ENCODE measurements at places on chromosomes 7 and 10. TPM values are rescaled to one million over a fixed set of nuclear protein-coding genes. Genes with fewer than 3 reads are reported as not detected.

TIAL1 gene
- 134 TPM for total RNA-seq

AGAP9 gene
- 2.8 TPM for total RNA-seq

TDRD1 gene
- not detected for total RNA-seq

TRIM4 gene
- 22.0 TPM for total RNA-seq

BMPER gene
- 10.7 TPM for total RNA-seq

GIMAP1 gene
- total RNA-seq, result not detected

SPDYE5 gene
- total RNA-seq, result not detected

KEL gene
- total RNA-seq, result not detected

All from HFFc6 (cell line).